M059J (cell line): ENCODE measurements at places on chromosomes 2 and 18. TPM values are rescaled to one million over a fixed set of nuclear protein-coding genes. Genes with fewer than 3 reads are reported as not detected.

DNA sequence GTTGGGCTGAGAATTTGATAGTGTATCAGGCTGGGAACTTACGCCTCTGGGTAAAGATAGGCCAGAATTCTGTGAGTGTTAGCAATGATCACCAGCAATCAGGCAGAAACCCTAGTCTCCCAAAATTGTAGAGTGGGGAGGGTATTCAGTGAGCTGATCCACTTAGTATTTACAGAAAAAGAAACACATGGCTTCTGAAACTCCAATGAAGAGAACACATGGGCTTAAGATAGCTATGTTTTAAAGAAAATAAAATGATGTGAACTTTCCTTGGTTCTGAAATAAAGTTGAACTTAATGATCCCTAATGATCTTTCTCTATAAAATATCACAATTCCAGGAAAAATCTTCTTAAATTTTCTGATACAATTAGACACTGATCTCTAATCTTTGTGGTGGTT lies 472.8 kb downstream of the DCC start:
- DNase-seq = no peak

DNA sequence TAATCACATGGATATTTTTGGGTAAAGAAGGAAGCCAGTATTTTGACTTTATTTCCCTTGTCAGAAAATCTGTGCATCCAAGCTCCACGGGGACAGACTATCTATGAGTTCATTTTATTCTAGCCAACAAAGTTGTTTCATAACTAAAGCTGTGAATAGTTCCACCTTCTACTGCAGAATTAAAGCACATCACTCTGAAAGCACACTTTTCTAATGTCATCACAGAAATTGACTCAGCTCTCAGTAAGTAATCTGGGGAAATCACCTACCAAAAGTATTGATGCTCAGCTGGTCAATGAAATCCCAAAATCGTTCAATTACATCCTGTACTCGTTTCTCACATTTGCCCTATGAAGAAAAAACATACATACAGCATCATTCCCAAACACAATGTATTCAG lies 19.1 kb downstream of the IAH1 start:
- no peak for DNase-seq

The ST8SIA3 gene
- not detected in 2 replicates for total RNA-seq

The NOL4 gene
- not detected in 2 replicates for total RNA-seq

DNA sequence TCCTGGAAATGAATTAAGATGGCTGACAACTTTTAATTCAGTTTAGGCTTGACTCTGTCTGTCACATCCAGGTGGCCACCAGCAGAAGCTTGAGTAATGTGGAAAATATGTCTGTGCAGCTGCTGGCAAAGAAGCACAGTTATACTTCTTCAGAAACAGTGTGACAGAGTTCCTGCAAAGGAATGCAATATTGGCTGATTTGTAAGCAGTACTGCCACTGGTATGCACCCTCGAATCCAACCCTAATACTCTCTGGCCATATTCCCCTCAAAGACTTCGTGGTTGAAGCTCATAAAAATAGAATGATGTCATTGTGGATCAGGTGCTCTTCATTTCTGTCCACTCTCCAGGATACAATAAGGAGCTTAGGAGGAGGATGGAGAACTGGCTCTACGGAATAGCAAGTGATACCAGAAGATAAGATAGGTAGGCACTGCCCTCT lies 86.2 kb downstream of the METTL8 start:
- DNase-seq = peak; percentile 97

DNA sequence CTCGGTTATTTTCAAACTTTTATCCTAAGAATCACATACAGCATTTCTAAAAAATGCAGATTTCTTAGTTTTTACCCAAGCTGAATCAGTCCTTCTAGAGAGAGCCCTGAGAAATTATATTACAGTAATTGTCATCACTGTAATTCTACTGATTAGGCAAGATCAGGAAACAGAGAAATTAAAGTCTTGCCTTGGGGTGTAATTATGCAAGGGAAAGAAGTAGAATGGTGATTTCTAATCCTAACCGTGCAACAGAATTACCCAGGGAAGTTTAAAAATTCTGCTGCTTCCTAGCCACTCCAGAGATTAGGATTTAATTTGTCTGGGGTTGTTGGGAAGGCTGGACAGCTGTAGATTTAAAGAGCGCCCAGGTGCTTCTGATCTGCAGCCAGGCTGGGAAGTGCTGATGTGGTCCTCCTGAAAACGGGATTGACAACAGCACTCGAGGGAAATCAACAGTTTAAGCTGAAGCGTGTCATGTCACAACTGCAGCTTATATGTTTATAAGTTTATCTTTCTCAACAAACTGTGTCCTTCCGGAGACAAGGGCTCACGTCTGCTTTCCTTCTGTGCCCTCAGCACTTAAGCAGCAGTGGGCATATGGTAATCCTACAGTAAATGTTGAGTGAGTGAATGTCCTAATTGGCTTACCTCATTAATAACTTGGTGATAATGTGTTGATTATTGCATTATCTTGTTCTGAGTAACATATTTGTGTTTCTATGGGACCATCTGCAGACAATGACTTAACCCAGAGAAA lies 671.9 kb upstream of the SOX11 start:
- no peak for DNase-seq

The SLC35F6 gene
- 35.3 and 35.6 TPM in 2 replicates for total RNA-seq

DNA sequence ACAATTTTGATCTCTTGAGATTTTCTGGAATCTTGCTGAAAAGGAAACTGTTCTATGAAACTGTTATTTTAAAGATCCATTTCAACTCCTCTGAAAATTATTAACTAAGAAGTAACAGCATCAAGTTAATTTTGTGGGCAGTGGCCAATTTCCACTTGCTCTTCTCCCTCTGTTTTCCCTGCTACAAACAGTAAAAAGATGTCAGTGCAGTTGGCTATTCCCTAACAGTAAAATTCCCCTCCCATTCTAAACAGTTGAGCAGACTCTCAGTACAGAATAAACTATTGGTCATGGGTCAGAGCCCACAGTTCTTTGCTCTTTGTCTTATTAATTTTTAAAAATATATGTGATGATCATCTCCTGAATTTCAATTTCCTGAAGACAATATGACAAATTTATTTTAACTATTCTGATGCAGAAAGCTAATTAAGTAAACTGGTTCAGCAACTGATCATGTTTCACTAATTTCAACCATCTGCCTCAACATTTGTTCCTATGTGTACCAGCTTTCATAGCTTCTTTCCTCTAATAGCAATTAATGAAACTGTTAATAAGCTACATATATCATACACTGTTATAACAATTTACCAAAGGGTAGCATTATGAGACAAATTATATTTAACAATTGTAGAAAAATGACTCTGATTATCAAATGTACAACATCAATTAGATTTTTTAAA lies 41.1 kb upstream of the GALNT5 start:
- no peak for DNase-seq

GRCh38 chr2:120939595-120940318 lies 204.1 kb downstream of the GLI2 start:
- DNase-seq = peak; percentile 87

The TCF7L1 gene
- 0.05 TPM in 1 of 2 replicates, not detected in the other for total RNA-seq

- no peak for DNase-seq
These were observed 671.0 kb upstream of the SOX11 start for GRCh38 chr2:5021136-5021535.

- DNase-seq = no peak
These were observed 65.3 kb upstream of the OTOS start for GRCh38 chr2:240205772-240206171.

The STAT1 gene
- total RNA-seq = 386 and 537 TPM in 2 replicates

The ABHD1 gene
- total RNA-seq = 0.12 TPM in 1 of 2 replicates, not detected in the other

DNA sequence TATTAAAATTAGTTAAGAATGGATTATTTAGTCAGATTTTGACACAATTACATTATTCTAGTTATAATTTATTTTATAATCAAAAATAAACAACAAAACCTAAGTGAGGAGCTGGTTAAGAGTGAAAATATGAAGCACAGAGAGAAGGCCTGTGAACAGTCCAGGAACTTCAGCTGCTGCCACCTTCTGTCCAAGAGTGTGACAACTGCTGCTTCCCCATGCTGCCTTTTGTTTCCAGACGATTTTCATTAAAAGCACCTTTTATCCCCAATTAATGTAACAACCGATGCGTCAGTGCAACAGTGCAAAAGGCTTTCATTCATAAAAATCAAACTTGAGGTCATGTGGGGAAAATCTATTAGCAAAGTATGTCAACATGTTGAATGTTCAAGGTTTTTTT lies 363.6 kb downstream of the CTNNA2 start:
- DNase-seq = peak; percentile 4

The SERPINB5 gene
- total RNA-seq = not detected in 2 replicates

The PSMA8 gene
- 0.15 TPM in 1 of 2 replicates, not detected in the other for total RNA-seq

- DNase-seq = no peak
These were observed 84.6 kb upstream of the SPTBN1 start for GRCh38 chr2:54371460-54372065.

The FAM168B gene
- total RNA-seq = 82.7 and 92.4 TPM in 2 replicates

DNA sequence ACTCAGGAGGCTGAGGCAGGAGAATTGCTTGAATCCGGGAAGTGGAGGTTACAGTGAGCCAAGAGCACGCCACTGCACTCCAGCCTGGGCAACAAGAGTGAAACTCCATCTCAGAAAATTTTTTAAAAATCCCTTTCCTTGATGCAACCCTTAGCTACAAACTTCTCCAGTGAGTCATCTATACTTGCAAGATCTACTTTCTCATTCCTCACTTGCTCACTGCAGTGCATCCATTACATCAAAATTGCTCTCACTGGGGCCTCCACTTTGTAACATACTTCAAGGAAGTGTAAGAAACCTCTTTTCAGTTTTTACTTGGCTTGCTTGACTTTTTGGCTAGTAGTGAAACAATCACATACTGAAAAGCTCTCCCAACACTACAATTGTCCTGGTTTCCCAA lies 65.3 kb downstream of the REEP1 start:
- DNase-seq = no peak

GRCh38 chr2:116696223-116696622 lies 1118.3 kb upstream of the DDX18 start:
- DNase-seq = no peak

DNA sequence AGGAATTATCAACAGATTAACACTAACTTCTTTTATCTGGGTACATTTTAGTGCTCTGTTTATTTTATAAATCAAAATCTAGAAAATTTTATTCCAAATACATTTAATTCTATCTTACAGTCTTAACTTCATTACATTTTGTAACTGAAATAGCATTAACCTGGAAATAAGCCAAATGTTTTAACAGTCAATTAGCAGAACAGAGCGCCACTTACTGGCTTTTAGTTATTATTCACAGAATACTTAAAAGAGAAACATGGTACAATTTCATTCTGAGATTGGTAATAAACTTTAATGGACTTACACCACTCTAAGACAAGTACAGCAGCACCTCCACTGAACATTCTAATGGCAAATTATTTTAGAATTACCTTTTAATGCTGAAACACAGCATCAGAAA lies 38.6 kb downstream of the SS18 start:
- DNase-seq = no peak

DNA sequence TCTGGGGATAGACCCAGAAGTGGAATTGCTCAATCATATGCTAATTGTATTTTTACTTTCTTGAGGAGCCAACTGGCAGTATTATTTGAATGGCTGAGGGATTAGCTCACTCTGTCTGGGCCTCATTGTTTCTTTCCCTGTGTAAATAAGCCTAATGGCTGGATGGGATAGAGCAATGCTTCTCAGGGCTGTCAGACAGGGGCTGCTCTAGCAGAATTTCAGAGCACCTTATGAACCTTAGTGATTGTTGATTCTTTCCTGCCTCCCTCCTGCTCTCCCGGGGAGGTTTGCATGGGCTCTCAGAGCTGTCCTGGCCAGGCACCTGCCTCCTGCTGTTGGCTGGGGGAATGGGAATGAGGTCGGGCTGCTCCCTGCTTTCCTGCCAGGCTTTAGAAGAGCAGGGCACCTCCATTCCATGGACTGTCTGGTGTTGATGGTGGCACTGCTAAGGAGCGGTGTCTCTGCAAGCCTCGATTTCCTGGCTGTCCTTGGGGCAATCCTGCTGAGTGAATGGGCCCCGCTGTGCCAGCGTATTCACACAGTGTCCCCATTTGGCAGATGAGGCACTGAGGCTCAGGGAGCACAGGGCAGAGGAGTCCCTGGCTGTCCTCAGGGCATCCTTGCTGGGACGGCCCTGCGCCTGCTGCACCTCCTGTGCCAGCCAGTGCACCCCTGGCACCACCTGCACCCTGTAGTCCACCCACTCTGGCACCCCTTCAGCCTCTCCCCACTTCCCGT lies 468.2 kb upstream of the HS6ST1 start:
- DNase-seq = no peak

DNA sequence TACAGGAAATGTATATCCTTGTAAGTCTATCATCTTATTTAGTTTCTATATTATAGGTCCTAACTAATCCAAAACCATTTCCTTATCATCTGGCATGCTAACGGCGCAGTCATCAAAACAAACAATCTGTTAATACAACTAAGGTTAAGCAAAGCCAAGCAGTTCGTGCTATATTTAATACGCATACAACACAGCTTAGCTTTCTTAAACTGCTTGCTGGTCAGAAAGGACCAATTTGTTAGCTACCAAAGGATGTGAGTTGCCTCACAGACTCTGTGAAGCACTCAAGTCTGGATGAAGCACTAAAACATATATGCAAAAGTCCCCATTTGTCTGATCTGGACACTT lies 67.0 kb downstream of the ZEB2 start:
- DNase-seq = no peak

The CYP27C1 gene
- total RNA-seq = 0.96 and 1.7 TPM in 2 replicates

DNA sequence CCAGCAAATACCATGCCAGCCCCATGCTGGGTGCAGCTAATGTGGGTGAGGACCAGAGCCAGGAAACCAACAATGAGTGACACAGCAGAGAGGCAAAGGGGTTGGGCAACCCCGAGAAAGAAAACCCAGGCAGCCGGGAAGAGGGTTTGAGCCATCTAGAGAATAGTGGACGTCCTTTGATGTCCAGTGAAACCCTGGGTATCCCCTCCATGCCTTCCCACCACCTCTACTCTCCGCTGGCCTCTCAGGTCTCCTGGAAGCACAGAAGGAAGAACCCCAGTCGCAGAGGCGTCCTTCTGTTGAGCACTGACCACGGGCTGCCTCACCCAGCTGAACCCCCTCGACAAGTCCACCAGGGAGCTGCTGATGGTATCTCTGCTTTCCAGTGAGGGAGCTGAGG lies 657.4 kb upstream of the ID2 start:
- no peak for DNase-seq

The PID1 gene
- total RNA-seq = 0.47 and 3.0 TPM in 2 replicates

DNA sequence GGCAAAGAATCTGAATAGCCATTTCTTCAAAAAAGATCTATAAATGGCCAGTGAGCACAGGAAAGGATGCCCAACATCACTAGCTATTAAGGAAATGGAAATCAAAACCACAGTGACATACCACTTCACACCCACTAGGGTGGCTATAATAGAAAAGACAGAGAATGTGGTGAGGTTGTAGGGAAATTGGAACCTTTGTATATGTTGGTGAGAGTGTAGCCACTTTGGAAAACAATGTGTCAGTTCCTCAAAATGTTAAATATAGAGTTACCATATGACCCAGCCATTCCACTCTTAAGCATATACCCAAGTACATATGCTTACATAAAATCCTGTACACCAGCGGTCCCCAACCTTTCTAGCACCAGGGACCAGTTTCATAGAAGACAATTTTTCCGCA lies 152.8 kb downstream of the SMAD2 start:
- DNase-seq = peak; percentile 7

DNA sequence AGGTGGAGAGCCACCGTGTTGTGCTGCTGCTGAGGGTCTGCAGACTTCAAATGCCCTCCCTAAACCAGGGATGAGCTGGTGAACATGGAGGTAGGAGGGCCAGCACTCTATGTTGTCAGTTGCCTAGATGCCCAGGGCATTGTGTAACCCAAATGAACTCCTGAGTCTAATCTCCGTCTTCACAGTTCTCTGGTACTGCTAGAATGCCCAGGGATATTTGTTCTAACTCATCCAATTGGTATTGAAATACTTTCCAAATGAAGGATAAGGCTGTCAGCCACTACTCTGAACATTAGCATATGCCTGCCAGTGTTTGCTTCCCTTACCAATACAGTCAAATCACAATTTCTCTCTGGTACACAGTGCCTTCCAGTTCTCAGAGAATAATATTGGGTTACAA lies 492.6 kb downstream of the SLC4A3 start:
- no peak for DNase-seq

The ST8SIA5 gene
- 9.8 and 12.2 TPM in 2 replicates for total RNA-seq
